ENCODE measurements at places on chromosomes 2 and 18.

- DNase-seq, result no peak
Observed at GRCh38 chr2:236367506-236368289, 103.5 kb upstream of the ASB18 start.

GRCh38 chr2:195604706-195605105 lies 52.3 kb upstream of the SLC39A10 start:
- DNase-seq, result no peak

DNA sequence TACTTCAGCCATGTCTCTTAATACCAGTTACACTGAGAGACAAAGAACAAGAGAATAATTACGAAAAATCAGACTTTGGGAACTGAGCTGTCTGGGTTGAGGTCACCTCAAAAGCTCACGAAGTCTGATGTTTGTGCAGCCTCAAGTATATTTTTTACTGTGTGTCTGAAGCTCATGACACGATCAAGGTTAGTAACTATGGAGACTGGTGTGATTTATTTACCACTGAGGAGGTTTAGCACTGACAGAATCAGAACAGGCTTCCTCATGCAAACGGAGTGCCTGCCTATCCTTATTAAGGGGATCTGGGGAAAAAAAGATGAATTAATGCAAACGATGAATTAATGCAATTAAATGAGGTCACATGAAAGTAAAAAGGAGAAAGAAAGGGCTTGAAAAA lies 61.1 kb upstream of the RAPH1 start:
- no peak for DNase-seq

GRCh38 chr18:55106906-55107305 lies 147.6 kb upstream of the CCDC68 start:
- no peak for DNase-seq

- no peak for DNase-seq
Observed at GRCh38 chr2:120368086-120368485, 22.1 kb downstream of the INHBB start.

GRCh38 chr2:101546376-101547058 lies 71.6 kb upstream of the RFX8 start:
- DNase-seq, result no peak

- DNase-seq, result no peak
Observed at GRCh38 chr2:109032229-109032820, 43.3 kb upstream of the EDAR start.

DNA sequence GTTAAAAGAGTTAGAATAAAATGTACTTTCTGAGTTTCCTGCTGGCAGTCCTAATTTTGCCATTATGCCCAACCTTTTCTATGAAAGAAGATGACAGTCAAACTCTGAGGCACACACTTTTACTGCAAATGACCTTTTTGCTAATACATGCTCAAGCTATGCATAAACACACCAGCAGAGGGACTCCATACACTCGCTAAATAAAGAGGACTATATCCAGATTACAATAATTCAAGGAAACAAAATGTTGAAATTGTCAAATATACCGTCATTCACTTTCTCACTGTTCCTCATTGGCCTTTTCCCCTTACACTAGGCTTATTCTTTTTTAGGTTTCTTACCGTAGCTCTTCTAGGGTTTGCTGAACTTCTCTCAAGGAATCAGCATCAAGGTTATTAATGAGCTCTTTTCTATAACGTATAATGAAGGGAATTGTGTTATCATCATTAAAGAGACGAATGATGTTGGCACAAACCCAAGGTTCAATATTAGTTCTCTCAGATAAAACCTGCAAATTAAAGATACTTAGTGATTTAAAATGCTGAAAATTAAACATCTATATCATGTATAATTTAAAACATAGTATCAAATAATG lies 25.7 kb downstream of the SRBD1 start:
- DNase-seq, result no peak

DNA sequence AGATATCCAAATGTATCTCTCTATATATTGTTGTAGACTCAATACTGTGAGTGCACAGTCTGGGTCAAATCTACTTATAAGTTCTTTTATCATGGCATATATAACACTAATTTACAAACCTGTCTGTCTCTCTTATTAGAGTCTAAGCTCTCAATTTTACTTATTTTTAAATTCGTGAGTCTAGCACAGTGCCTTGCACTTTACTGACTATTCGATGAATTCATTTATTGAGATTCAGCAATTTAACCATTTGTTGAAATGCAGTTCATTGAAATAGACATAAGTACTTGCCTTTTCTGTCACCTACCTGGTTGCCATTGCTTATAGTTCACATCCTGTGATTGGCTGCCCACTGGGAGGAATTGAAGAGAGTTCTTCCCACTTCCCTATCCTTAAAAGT lies 10.3 kb upstream of the ALS2 start:
- DNase-seq, result no peak

DNA sequence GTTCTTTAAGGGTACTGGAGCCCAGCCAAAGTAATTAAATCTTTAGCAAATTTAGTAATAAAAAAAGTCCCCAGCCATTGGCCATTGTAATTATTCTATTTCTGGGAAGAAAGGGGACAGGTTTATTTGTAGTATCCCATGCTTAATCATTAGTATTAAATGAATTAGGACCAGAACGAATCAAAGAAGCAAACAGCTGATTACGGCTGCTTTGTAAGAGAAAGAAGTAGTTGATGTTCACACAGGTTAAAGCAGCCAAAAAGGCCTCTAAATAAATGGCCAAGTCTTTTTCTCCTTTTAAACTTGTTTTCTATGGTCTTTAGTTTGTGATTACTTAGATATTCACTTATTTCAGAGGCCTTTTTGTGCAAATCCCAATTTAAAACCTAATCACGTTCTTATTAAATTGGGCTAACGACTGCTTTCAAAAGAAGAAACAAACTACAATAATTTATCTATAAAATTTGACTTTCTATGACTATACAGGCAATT lies 48.6 kb upstream of the DNAH7 start:
- no peak for DNase-seq

DNA sequence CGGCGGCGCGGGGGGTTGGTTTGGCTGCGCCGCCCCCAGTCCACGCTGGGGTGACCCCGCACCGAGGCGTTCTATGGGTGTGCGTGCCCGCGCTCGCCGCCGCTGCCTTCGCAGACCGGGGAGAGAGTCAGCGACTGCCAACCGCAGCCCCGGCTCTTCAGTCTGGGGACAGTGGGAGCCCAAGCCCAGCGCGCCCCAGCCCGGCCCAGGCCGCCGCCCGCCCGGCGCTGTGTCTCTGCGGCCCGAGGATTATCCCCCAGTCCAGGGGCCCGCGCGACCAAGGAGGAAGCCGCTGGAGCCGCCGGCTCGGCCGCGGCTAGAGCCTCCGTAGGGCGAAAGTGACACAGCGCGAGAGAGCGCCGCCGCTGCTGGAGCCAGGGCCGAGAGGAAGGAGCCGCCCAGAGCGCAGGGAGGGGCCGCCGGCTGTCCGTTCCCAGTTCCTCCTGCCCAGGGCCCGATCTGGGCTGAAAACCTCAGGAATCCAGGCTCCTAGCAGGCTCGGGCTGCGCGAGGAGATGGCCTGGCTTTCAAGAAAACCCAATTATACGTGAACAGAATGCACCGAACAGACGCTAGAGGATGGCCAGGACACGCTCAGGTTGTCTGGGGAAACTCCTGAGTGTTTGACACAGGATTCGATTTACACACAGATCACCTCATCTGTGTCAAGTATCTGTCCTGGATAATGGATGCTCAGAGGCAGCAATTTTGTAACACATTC lies 2.4 kb downstream of the CTIF start:
- DNase-seq, result no peak

- no peak for DNase-seq
Observed at GRCh38 chr2:124832521-124832920, 807.4 kb downstream of the CNTNAP5 start.

- no peak for DNase-seq
Observed at GRCh38 chr2:28665041-28665704, 86.5 kb upstream of the PPP1CB start.

- DNase-seq, result no peak
Observed at GRCh38 chr2:120939595-120940318, 204.1 kb downstream of the GLI2 start.

DNA sequence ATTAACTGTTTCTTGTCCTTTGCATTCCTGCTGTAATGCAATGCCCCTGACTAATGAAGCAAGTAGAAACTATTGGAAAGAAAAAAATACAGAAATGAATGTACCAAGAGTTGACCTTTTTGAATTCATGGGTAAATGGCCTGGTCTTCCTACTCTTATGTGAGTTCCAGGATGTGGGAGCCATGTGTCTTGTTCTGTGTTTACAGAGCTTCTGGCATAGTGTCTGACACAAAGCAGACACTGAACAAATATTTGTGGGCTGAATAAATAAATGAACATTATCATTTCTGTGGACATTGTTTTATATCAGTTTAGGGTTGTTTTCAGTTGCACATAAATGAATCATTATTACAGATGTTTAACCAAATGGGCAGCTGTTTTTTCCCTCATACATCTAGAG lies 155.5 kb downstream of the CD8B2 start:
- DNase-seq, result no peak
